ENCODE measurements at places on chromosomes 16 and 17.
A peak's percentile ranks its signal among the peaks of the same experiment; 100 is the strongest.

DNA sequence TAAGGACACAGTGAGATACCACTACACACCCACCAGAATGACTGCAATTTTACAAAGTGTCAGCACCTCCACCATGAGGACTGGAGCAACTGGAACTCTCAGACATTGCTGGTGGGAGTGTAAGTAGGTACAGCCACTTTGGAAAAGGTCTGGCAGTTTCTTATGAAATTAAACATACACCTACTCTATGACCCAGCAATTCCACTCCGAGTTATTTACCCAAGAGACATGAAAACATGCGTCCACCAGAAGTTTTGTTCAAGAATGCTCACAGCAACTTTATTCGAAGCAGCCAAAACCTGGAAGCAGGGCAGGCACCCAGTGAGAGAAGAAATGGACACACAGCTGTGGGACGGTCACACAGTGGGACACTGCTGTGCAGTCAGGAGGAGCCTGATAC, 384.0 kb downstream of the SOX9 start:
- DNase-seq: no peak

DNA sequence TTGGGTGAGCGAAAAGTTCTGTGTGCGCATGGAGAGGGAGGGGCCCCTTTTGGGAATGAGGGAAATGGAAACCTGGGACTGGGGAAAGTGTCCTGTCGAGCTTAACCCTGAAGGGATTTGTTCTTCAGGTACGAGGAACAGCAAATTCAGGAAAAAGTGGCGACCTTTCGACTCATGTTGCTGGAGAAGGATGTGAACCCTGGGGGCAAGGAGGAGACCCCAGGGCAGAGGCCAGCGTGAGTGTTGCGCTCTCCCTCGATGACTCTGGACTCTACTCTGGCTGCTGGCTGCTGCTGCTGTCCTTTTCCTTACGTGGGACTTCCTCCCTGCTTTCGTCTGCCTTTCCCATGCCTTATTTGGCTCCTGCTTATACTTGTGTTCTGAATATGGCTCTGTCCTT, 4.9 kb downstream of the SRRM2 start:
- DNase-seq: no peak

DNA sequence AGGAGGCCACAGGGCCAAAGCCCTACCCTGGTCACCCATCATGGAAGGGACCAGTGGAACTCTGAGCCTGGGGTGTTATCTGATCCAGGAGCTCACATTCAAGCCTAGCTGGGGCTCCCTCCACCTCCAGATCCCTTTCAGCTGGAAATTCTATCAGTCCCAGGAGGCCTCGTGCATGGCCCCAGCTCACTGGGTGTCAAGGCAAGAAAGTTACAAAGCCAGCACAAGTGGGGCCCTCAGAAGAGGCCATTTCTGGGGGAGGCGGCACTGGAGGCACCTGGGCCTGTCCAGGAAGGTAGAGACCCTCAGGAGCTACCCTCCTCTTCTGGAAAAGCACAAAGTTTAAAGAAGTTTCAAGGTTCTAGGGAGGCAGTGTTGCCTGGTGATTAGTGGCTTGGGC, 4.8 kb downstream of the CA7 start:
- no peak for DNase-seq

GRCh38 chr17:14784997-14785696, 480.0 kb downstream of the PMP22 start:
- DNase-seq: no peak

GRCh38 chr16:19363740-19364139, 53.9 kb upstream of the TMC5 start:
- no peak for DNase-seq

GRCh38 chr17:20046629-20047028, 37.5 kb downstream of the SPECC1 start:
- no peak for DNase-seq

GRCh38 chr16:70697594-70698170, 11.8 kb upstream of the MTSS2 start:
- DNase-seq: no peak

DNA sequence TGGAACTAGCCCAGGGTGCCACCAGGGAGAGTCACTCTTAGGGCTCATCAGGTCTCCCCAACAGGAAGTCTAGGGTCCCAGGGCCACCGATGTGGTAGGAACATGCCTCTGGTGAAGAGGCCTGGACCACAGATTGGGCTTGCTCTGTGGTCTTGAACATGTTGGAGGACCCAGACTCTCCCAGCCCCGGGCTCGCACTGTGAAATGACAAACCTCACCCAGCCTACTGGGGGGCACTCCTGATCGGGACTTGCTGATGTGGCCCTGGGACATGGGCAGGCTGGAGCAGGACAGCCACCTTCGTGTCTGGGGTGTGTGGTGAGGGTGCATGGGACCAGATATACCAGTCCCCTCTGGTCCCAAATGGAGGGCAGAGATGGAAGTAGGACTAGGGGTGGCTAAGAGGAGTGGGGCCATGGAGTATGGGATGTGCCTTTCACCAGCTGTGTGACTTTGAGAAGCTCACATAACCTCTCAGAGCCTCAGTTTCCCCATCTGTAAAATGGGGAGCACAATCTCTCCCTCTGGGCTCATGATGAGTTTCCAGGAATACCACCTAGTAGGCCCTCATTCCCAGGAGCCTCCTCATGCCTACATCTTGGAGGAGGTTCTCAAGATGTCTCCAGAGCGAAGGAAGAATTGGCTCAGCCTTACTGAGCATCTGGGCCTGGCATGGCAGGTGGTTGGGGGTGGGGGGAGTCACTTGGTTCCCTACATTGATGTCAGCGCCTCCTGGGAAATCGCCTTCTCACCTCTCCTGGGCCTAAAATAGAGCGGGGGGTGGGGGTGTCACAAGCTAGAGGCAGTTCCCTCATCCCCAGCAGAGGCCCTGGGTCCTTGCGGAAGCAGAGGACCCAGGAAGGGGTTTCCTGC, 1.5 kb upstream of the ADAM11 start:
- no peak for DNase-seq

- no peak for DNase-seq
Measured at GRCh38 chr16:1773703-1774447, 941 bp upstream of the MRPS34 start.

DNA sequence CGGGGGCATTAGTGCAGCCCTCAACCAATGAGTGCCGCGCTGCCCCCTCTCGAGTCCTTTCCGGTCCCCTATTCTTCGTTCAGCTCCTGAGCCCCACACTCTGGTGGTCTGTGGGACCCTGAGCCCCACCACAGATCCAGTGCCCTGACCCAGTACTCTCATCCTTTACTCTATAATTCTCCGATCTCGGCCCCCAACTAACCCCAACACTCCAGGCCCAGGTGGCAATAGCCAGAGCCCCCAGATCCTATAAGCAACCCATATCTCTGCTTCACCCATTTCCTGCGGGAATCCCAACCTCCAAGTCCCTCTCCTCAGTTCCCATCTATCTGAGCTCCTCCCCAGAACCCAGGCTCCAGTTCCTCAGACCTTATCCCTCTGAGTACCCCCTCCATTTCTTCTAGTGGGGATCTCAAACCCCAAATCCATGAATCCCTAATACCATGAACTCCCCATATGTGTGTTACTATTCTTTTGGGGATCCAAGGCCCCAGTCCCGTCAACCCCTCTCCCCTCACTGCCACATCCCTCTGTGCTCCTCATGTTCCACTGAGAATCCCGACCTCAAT, 1.0 kb upstream of the TBC1D10B start:
- DNase-seq: no peak

GRCh38 chr17:27244491-27245223, 49.3 kb upstream of the WSB1 start:
- no peak for DNase-seq

- DNase-seq: no peak
Measured at GRCh38 chr17:40577611-40578065, 12.4 kb upstream of the CCR7 start.

GRCh38 chr17:82173351-82174041, 39.1 kb downstream of the CCDC57 start:
- DNase-seq: no peak

DNA sequence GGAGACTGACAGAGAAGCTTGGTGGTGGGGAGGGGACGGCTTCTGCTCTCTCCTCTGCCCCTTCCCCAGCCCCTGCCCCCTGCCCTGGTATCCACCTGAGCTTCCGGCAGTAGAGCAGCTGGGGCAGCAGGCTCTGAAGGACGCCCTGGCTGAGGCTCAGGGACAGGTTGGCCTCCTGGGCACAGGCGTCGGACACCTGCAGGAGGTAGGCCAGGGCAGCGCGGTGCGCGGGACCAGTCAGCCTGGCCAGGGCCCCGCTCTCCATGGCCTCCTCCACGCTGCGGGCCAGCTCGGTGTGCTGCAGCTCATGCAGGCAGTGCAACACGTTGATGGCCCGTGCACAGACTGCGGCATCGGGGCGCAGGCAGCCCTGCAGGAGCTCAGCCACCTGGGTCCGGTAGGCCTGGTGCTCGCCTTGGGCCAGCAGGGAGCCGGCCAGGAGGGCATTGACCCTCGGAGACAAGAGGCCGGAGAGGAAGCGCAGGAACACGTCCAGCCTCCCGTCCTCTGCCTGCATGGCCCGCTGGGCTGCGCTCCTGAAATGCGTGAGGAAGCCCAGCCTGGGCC, 14.2 kb downstream of the NLRC3 start:
- DNase-seq: no peak

DNA sequence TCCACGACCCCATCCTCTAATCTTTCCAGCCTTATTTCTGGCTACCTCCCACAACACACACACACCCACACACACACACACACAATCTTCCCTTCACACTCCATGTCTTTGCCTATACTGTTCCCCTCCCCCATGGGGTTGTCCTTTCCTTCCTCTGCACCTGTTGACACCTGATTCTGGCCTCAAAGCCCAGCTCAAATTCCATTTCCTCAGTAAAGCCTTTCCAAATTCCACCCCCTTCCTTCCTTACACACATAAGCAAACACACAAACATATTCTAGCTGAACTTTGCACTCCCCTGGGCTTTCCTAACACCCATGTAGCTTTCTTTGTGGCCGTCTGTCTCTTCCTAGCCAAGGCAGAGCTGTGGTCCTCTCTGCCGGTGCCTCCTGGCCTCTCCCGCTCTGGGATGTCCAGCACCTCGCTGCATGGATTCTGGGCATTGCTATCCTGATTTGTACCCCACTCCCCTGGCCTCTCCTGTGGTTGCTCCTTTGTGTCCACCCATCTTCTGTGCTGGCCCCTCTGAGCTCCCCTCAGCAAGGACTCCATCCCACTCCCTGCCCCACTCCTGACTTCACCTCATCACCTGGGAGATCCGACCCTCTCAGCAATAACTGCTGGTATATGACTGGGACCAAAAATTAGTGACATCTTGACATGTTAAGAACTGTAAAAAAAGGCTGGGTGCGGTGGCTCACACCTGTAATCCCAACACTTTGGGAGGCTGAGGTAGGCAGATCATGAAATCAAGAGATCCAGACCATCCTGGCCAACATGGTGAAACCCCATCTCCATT, 8.4 kb upstream of the SRCIN1 start:
- DNase-seq: no peak

- peak; percentile 23 for DNase-seq
Measured at GRCh38 chr17:58200024-58200633, 7.6 kb downstream of the EPX start.

DNA sequence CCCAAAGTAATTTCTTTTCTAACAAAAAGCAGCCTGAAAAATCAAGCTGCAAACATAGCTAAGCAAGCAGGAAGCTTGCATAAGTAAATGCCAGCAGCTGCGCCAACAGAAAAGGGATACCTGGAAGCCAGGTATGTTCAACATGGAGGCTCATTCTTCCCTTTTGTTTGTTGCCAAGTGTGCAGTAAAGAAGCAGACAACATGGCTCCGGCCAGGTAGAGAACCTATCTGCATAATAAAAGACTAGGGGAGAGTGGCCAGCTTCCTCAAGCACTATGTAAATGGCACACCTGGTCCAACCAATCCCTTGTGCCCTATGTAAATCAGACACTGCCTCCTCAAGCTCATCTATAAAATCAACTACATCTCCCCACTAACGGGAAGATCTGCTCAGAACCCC, 1407.0 kb downstream of the CDH11 start:
- DNase-seq: no peak

- DNase-seq: no peak
Measured at GRCh38 chr17:29588562-29589411, 661 bp downstream of the GIT1 start.

- no peak for DNase-seq
Measured at GRCh38 chr16:88921591-88921990, 55.1 kb upstream of the PABPN1L start.

- no peak for DNase-seq
Measured at GRCh38 chr17:7589204-7589868, 558 bp downstream of the SOX15 start.

DNA sequence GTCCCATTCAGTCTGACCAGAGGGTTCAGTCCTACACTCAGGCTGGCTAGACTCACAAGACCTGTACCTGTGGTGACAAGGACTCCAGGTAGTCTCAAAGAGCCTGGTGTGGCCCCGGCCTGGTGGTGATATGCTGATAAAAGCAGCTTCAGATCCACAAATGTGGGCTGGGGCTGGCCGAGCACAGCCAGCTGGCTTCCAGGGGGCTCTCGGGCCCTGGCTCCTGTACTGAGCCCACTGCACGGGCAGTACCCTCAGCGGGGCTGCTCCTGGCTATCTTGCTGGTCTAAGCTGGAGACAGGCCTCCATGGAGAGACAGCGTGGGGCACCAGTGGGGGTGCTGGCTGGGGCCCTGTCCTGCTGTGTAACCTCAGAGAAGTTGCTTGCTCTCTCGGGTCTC, 4.3 kb downstream of the SMIM5 start:
- no peak for DNase-seq

- no peak for DNase-seq
Measured at GRCh38 chr16:10226141-10226986, 44.1 kb upstream of the GRIN2A start.

GRCh38 chr16:117379-118365, 20.8 kb downstream of the NPRL3 start:
- DNase-seq: peak; percentile 14
